Activated CD8-positive, alpha-beta memory T cell treated with anti-CD3 and anti-CD28 coated beads for 36 hours (primary cell): ENCODE measurements at places on chromosomes 13 and 19. TPM values are rescaled to one million over a fixed set of nuclear protein-coding genes. Genes with fewer than 3 reads are reported as not detected.

Gene B3GLCT
- total RNA-seq, result 4.5 TPM

Gene SIGLECL1
- not detected for total RNA-seq

Gene FAAP24
- 7.5 TPM for total RNA-seq

Gene SIGLEC8
- total RNA-seq, result not detected

Gene COLGALT1
- 100 TPM for total RNA-seq

Gene PEAK3
- total RNA-seq, result not detected

Gene ENOX1
- total RNA-seq, result not detected

Gene ZNF134
- total RNA-seq, result 16.9 TPM

Gene OR7A5
- not detected for total RNA-seq

Gene GZMM
- 45.0 TPM for total RNA-seq

Gene RFPL4AL1
- not detected for total RNA-seq

Gene DZIP1
- 0.13 TPM for total RNA-seq

Gene FXYD7
- not detected for total RNA-seq

Gene GPC5
- total RNA-seq, result 0.17 TPM

Gene CGB8
- total RNA-seq, result not detected

Gene SLC27A5
- total RNA-seq, result 24.3 TPM

Gene ADGRE2
- 0.69 TPM for total RNA-seq

Gene CGB1
- total RNA-seq, result not detected

Gene C19orf33
- total RNA-seq, result not detected

Gene CLIP3
- 0.06 TPM for total RNA-seq

Gene F2RL3
- not detected for total RNA-seq

Gene GRIN2D
- total RNA-seq, result 0.17 TPM

Gene CYP2A7
- not detected for total RNA-seq

Gene PPP1R13L
- total RNA-seq, result 3.9 TPM

Gene MEX3D
- total RNA-seq, result 11.9 TPM

Gene ZNF835
- 3.0 TPM for total RNA-seq

Gene TEX29
- not detected for total RNA-seq

Gene KIR3DL2
- 0.34 TPM for total RNA-seq

Gene GET3
- 90.8 TPM for total RNA-seq

Gene ZNF763
- total RNA-seq, result 0.80 TPM
